ENCODE measurements at places on chromosomes 7 and 10. TPM values are rescaled to one million over a fixed set of nuclear protein-coding genes. Genes with fewer than 3 reads are reported as not detected.

CTAGE8 gene
- not detected for total RNA-seq

SPDYE2 gene
- 0.29 TPM for total RNA-seq

C10orf67 gene
- 0.07 TPM for total RNA-seq

MACC1 gene
- total RNA-seq = 2.7 TPM

- DNase-seq = no peak
Measured at GRCh38 chr7:106255246-106255645, 29.5 kb downstream of the NAMPT start.

URGCP gene
- 26.4 TPM for total RNA-seq

DNA sequence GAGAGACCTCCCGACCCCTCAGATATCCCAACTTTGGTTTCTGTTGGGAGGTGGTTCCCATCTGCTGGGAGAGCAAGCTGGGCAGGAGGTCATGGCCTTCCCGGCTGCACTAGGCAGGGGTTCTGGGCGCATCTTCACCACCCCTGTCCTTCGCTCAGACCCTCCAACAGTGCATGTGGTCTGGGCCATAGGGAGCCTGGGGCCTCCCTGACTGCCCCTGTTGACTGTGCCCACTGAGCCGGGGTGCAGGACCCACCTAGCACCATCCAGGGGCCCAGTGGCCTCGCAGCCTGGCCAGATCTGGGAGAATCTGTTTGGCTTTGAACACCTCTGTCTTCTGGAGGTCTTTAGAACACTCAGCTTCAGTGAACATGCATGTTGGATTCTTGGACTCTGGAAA, 18.7 kb upstream of the INMT start:
- no peak for DNase-seq

GRCh38 chr7:66283003-66283920, 78.1 kb downstream of the TPST1 start:
- no peak for DNase-seq

ALOX5 gene
- total RNA-seq = 1.9 TPM

DNA sequence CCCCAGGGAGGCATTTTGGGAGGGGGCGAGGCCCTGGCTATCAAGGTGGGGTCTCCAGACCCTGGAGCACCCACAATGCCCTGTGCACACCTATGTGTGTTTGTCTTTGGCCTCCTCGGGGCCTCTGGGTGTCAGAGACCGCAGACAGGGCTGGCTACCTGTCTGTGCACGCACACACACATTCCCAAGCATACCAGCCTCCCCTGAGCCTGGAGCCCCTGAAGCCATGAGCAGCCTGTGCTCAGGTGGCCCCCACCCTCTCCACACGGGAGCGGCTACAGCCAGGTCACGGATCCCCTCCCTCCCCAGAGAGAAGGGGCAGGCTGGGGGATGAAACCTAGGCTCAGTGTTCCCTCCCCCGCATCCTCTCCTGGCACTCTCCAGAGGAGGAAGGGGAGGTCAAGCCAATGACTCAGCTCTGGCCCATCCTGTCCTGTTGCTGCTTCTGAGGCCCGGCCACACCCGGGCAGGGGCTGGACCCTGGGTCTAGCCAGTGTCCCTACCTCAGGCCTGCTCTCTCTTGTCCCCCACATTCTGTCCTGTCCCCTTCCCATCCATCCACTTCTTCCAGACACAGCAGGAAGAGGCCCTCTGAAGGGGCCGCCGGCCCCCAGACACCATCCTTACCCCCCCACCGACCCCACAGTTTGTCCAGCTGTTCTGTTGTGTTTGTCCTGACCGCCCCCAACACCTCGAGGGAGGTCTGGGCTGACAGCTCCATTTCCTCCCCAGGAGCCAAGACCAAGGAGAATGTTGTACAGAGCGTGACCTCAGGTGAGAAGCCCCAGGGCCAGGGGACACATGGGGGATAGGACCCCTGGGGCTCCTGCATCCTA, 720 bp downstream of the SNCG start:
- DNase-seq = no peak
